Right atrium auricular region (tissue), 2 donors: ENCODE measurements at places on chromosomes 3 and 15. TPM values are rescaled to one million over a fixed set of nuclear protein-coding genes. Genes with fewer than 3 reads are reported as not detected.

DNA sequence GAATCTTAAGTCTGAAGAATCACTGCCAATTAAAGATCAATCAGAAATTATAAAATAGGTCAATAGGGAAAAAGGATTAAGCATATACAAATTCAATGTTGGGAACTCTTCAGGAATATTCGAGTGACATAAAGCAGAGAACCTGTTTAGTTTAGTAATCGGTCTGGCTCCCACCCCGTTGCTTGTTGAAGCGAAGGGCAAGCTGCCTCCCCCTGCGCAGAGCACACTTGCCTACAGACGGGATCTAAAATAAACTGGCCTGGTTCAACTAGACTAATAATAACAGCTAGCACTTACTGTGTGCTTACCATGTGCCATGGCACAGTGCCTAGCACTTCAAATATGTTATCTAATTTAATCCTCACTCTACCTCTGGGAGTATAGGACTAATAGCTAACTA lies 8.6 kb downstream of the SEMA6D start:
- no peak for DNase-seq
- peak overlapping the region; percentile 83 for H3K27ac ChIP-seq
- H3K36me3 ChIP-seq = no peaks in the 10 kb centered on the region
- H3K4me1 ChIP-seq = no peaks in the 10 kb centered on the region
- H3K27me3 ChIP-seq = no peaks in the 10 kb centered on the region

DNA sequence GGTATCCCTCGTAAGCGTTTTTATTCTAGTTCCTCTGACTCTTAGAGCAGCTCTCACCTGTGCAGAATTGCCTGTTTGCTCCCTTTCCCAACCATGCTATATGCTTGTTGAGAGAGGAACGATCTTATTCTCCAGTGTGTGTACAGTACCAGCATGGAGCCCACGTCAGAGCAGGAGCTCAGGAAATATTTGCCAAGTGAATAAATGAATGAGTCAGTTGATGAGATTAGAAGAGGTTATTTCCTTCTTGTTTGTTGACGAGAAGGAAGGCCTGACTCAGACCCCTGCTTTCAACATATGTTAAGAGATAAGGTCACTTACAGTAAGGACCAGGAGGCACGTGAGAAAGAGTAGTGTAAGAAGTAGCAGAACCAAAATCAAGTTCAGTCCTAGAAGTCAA lies 106.3 kb upstream of the ABHD17C start:
- no peak for DNase-seq
- no peak overlapping the region for H3K27ac ChIP-seq
- no peaks in the 10 kb centered on the region for H3K4me1 ChIP-seq

C3orf52 gene
- total RNA-seq = 1.8 TPM

ARNT2 gene
- 8.4 TPM for total RNA-seq

GNAT1 gene
- total RNA-seq = not detected

PRRT3 gene
- 1.9 TPM for total RNA-seq
